ENCODE measurements at places on chromosomes 3 and 15.

DNA sequence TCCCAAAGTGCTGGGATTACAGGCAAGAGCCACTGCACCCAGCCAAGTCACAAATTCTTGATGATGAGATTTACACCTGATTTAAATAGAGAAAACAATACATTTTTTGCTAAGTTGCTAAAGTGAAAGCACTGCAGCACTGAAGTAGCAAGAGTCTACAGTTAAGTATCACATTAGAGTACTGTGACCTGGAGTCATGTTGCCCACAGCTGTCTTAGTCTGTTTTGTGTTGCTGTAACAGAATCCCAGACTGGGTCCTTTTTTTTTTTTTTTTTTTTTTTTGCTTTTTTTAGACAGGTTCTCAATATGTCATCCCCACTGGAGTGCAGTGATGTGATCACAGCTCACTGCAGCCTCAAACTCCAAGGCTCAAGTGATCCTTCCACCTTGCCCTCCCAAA, 23.2 kb upstream of the GNB4 start:
- DNase-seq = no peak

DNA sequence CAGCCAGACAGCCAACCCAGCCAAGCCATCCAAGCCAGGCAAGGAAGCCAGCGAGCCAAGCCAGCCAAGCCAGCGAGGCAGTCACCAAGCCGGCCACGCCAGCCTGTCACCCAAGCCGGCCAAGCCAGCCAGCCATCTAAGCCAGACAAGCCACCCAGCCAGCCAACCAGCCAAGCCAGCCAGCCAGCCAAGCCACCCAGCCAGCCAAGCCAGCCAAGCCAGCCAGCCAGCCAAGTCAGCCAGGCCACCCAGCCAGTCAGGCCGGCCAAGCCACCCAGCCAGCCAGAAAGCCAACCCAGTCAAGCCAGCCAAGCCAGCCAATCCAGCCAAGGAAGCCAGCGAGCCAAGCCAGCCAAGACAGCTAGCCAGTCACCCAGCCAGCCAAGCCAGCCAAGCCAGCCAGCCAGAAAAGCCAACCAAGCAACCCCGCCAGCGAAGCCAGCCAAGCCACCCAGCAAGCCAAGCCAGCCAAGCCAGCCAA, 201.2 kb downstream of the GOLGA6L6 start:
- DNase-seq = no peak

- DNase-seq = no peak
These were observed 25.8 kb downstream of the CHRM5 start for GRCh38 chr15:33994005-33994615.

GRCh38 chr3:66405701-66406091, 95.1 kb downstream of the LRIG1 start:
- DNase-seq = no peak

DNA sequence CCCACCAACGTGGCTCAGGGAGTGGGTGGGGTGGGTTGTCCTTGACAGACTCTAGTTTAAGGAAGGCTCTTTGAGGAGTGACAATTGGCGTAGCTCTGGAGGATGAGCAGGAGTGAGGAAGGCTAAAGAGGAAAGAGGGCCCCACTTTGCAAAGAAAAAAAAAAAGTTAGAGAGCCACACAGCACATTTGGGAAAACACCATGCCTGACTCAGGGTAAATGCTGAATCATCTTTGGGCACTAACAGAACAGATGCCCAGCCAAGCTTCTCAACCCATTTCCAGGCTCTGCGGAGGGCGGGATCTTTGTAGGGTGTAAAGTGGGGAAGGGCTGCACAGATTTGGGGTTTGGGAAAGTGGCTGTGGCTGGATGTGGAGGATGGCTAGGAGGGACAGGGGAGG, 179.1 kb upstream of the RGMA start:
- no peak for DNase-seq

GRCh38 chr15:56919609-56920366, 1.3 kb downstream of the TCF12 start:
- peak; percentile 8 for DNase-seq

- DNase-seq = no peak
These were observed 29.5 kb downstream of the ACAD9 start for GRCh38 chr3:128908951-128909350.

- no peak for DNase-seq
These were observed 6.3 kb upstream of the KIF23 start for GRCh38 chr15:69407719-69408400.

DNA sequence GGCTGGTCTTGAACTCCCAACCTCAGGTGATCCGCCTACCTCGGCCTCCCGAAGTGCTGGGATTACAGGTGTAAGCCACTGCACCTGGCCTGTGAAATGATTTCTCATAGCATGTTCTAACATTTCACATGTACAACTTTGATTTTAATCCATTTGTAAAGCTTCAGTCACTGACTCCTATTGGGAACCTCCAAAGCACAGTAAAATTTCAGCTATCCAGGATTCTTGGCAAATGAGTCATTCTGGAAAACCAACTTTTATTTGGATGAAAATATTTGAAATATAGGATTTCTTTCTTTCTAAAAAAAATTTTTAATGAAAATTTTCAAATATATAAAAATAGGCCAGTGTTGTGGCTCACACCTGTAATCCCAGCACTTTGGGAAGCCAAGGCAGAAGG, 2.7 kb upstream of the LMAN1L start:
- no peak for DNase-seq

DNA sequence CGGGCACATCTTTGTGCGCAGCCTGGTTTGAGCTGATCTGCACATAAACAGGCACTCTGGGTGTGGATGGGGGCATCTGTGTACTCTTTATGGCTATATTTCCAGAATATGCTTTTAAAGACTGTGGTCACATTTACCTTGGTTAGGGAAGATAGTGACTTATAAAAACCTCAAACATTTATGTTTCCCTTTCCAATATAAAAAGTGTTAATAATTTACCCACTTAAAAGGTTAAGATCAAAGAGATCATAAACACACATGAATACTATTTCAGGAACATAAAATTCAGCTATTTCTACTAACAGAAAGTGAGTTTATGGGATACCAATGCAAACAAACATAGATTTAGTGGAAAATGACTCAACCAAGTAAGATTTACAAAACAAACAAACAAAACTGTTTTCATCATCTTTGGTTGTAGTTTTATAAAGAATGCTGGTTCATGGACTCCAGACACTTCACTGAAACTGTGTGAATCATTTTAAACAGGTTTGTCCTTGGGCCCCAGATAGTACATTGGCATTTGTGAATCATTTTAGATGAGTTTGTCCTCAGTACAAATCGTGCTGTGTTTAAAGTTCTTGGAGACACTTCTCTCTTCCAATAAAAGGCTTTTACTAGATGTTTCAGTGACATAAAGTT, 253.5 kb upstream of the CTDSPL start:
- DNase-seq = no peak

- no peak for DNase-seq
These were observed 124.0 kb downstream of the RAP2B start for GRCh38 chr3:153285982-153286381.

DNA sequence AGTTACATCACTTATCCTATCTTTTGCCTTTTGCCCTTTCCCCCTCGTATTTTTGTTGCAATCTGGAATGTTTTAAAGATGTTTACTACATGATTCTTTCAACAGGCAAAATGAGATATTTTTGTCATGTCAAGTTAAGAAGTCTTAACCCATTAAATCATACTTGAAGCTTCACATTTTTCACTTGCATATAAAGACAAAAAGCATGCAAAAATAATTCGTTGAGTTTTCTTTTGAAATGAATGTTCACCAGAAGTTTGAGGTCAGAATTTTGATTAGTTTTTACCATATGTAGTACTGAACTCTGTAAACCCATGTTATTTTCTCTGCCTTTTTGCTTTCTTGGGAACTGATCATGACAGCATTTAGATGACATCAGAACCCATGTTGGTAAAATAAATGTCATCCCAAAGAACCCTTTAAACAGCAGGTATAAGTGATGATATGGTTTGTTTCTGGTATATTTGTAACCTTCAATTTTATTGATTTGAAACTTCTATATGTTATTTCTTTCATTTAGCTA, 188.5 kb downstream of the GHSR start:
- no peak for DNase-seq

DNA sequence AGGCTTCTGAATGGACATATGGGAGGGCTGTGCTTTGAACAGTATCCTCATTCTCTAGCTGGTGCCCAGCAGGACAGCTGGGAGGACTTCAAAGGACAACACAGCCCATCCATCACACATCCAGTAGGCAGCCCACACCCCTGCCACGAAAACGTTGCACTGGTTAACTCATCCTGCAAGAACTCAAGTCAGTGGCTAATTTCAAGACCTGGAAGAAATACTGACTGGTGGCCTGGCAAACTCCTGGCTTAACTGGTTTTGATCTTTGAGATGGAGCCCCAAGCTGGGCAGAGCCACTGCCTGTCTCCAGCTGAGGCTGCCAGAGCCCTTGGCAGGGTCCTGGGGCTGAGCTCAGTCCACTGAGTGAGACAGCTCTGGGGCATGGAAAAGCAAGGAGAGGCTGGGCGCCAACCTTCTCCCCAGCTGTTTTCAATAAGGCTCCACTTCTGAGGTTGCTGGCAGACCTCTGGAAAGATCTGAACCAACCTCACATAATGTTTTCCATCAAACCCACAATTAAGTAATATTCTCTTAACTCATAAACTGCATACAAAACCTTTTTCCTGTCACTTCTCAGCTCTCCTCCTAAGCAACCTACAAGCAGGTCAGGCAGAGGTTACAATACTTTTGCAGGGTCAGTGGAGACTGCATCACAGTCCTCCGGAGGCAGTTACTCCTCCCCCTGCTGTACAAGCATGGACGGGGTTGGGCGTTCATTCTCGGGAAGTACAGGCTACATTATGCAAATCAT, 110.3 kb downstream of the MYLK start:
- DNase-seq = no peak

- DNase-seq = no peak
These were observed 548.3 kb downstream of the NLGN1 start for GRCh38 chr3:173945806-173946205.

DNA sequence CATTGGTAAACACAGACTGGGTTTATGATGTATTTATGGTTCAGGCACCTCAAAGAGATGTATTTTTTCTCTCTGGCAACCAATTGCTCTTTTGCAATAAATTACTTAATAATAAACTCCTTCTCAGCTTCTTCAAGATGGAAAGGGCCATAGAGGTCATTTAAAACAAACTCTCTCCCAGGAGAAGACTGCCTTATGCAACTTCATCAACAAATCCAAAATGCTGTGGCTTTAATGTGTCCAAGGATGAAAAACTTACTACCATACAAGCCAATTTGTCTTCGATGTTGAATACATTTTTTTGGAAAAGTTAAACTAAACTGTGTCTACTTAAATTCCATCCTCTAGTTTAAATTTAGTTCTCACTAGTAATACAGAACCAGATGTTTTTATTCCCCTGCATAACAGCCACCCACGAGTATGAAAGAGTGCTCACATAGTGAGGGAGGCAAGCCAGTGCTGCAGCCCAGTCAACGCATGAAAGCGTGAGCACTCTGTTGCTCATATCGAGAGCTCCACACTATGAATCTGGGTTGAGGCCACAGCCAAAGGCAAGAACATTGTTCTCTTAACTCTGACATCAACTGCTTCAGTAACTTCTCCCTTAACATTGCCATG, 761.3 kb upstream of the GRM7 start:
- DNase-seq = no peak

GRCh38 chr3:61960976-61961375, 399.6 kb downstream of the PTPRG start:
- DNase-seq = no peak

- no peak for DNase-seq
These were observed 190.7 kb downstream of the CD47 start for GRCh38 chr3:107899990-107900651.

DNA sequence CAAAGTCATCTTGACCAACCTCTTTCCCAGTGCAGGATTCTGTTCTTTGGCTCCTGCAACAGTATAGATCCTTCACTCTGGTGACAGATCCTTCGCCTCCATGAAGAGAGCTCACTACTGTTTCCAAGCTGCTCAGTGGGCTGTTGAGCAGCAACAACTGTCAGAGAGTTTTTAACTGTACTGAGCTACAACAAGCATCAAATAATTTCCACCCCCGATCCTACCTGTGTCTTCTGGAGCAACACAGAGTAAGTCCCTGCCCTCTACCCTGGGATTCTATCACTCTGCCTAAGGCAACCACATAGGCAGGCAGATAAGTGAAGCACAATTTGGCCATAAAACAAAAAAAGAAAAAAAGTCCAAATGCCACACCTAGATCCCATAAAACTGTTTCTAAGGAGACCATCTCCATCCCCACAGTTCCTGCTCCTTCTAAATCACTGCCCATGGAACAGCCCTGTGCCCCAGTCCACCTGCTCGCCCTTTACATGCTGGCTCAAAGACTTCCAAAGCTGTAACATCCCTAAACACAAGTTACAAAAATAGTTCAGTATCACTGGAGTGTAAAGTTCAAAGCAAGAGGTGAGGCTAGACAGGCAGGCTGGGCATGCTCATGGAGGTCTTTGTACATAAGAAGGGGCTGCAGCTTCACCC, 37.8 kb upstream of the ANPEP start:
- no peak for DNase-seq

Measured in CD4-positive, alpha-beta T cell (primary cell).